ENCODE measurements at places on chromosomes 4 and X.

GRCh38 chr4:25977397-25978170, 63.6 kb downstream of the SMIM20 start:
- no peak for DNase-seq

- no peak for DNase-seq
Measured at GRCh38 chr4:14446311-14446710, 556.0 kb upstream of the CPEB2 start.

DNA sequence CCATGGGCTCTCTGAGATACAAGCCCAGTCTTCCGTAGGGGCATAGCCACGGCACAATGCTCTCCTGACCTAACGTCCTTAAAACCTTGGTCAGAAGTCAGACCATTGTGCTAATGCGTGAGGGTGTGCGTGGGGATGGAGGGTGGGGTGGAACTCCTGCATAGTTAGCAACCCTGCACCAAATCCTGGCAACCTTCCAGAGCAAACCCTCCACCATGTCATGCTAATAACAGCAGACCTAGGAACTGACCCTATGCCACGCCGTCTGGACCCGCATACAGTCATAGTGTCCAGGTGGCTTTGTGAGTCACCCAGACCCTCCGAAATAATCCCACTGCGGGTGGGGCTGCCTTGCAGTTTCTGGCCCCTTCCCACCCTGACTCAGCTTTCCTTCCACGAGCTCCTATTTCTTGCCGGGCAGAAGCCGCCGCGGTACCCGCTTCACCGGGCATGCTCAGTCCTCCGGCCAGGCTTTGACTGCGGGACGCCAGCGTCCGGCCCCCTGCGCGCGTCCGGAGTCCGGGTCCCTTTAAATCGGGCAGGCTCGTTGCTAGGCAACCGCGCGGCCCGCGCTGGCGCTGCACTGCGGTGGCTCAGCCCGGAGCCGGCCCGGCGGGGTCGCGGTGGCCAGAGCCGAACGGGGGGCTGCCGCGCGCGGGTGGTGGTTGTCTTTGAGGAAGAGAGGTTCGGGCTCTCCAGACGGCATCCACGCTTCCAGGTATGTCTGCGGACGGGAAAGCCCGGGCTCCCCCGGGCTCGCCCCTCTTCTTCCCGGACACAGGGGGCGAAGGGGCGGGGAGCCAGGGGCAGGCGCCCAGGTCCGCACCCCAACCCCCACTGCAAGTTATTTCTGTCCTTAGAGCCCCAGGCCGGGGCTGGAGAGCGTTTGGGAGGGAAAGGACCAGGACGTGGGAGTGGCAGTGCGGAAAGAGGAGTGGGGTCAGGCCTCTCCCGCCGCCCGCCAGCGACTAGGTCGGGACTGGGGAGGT, at the start of gene CCDC160:
Gene CCDC160 (plus strand): TSS at position 557 of the 989 bp plus-strand sequence. CDS start 7,619 bp downstream, outside the sequence.
- DNase-seq = no peak

- no peak for DNase-seq
Measured at GRCh38 chr4:71241501-71242288, 97.1 kb upstream of the SLC4A4 start.

GRCh38 chrX:41875142-41875541, 48.2 kb downstream of the CASK start:
- no peak for DNase-seq

DNA sequence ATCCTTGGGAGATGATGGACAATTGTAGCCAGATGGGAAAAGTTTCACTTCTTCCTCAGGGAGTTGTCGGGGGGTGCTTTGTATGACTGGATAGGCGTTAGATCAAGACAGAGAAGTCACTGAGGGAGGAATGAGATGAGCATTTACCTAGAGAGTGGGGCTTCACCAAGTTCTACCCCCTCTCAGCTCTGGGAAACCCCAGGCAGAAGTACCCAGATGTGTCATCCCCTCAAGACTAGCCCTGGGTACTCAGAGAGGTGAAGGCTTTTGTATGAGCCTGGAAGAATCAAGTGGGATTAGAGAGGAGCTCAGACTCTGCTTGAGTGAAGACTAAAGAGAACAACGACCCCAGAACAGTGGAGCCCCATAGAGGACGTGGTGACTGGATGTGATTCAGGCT, 1.9 kb downstream of the MAGEB1 start:
- DNase-seq = no peak

DNA sequence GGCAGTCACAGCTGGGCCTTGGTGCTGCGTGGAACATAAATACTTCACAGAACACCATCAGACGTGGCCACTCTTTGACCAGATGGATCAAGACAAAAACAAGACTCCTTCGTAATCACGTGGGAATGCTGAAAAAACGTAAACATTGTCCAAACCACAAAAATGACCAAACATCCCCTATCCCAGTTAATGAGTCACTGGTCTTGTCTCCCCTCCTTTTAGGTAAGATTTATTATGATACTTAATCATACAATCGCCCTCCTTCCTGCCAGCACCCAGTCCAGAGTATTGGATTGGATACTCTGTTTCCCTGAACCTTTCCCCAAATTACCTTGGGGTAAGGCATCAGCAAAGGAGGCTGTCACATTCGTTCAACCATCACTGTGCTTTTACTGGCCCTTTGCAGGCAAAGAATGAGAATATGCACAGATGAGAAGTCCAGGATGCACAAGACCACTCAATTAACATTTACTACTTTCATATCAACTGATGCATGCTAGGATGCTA, 601 bp upstream of the TCEANC start:
- no peak for DNase-seq

DNA sequence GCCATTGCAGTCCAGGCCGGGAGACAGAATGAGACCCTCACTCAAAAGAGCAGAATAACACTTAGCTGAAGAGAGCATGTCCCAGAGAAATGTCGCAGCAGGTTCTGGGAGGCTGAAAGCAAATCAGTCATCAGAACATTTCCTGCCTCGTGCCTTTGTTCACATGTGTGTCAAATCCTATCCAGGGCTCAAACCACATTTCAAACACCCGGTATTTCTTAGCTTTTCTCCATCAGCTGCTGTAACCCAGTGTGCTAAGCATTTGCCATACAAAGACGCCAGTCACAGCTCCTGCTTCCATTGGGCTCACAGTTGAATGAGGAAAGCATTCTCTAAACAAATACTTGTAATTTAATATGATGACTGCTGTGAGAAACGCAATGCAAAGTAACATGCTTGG, 6.0 kb downstream of the PALLD start:
- no peak for DNase-seq

DNA sequence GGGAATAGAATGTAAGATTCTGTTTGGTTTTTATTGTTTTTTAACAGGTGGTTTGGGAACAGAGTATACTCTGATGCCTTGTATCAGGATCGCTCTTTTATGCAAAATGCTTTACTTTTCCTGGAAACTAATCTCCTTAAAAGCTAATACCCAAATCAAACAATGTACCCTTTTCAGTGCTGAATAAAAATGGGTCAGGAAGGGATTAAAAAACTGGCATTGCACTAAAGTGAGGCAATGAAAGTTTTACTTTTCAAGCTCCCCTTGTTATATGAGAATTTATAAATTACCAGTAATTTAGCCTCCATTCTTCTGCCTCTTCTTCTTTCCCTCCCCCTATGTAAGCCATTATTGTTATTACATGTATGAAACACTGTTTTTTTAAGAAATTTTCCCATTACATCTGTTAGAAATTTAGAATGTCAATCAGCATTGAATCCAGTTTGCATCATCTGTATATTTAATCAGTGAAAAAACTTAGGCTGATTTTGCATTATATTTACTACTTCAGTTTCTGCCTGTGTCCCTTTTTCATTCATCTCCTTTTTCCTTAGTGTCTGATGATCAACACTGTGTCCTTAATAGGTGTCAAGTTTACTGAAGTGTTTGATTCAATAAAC, 89.7 kb upstream of the NPNT start:
- no peak for DNase-seq

- DNase-seq = no peak
Measured at GRCh38 chr4:113122066-113122465, 72.6 kb downstream of the ANK2 start.
